Ureter (tissue), 1 donor: ENCODE measurements at places on chromosomes 3 and 15. TPM values are rescaled to one million over a fixed set of nuclear protein-coding genes. Genes with fewer than 3 reads are reported as not detected.

Gene POPDC2
- total RNA-seq, result 13.9 TPM

Gene XCR1
- total RNA-seq, result 0.70 TPM

DNA sequence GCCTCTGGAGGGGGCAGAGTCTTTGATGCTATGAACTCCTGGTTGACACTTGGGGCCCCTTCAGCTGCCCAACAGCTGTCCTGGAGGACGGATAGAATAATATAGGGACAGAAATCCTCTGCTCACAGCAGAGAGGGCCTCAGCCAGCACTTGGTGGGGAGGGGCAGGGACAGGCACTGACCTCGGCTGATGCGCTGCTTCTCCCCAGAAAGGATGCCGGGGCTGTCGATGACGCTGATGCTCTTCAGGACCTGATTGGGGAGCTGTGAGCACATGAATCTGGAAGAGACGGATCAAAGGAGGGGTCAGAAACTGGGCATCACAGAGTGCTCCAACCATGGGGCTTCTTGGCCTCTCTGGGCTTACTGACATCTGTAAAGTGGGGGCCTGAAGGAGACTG, 29.5 kb downstream of the EHD4 start:
- DNase-seq, result peak; percentile 19

Gene SLC28A2
- total RNA-seq, result not detected

- DNase-seq, result no peak
Measured at GRCh38 chr3:100104442-100104798, 9.9 kb downstream of the FILIP1L start.

GRCh38 chr15:26690778-26691177, 82.1 kb downstream of the GABRB3 start:
- DNase-seq, result no peak

DNA sequence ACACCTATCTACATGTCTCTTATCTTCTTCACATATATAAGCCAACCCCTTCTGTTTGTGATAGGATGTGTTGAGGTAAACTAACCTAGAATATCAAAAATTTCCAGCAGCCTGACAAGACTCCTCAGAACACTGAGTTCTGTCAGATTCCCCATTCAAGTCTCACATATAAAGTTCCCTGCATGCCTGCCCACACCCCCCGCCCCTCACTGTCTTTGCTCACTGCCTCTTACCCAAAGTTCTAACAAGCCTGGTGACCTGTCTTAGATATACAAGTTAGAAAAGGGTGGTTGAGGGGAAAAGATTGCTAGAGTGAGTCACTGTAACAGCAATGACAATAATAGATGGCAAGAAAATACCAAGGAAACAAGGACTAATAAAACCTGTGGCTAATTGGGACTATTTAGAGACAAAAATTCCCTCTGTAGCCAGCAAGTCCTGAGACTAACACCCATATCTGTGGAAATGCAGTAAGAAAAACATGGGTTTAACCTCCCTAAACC, 40.1 kb downstream of the FBXO22 start:
- DNase-seq, result no peak

DNA sequence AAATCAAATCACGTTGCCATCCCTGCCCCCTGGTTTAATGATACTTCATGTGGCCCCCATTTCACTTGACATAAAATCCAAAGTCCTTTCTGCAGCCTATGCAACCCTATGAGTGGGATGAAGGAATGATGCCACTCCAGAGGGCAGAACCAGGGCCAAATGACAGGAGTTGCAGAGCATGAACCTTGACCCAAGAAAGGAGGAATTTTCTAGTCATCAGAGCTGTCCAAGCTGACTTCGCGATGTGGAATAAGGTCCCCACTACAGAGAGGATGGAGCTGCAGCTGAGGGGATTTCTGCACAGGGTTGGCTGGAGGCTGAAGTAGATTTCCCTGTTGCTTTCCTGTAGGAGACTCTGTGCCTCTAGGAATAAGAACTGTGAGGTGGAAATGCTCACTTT, 15.8 kb upstream of the EPHB3 start:
- DNase-seq, result no peak

Gene GPR27
- total RNA-seq, result 16.3 TPM

- no peak for DNase-seq
Measured at GRCh38 chr3:49610666-49611280, 56.5 kb downstream of the BSN start.

DNA sequence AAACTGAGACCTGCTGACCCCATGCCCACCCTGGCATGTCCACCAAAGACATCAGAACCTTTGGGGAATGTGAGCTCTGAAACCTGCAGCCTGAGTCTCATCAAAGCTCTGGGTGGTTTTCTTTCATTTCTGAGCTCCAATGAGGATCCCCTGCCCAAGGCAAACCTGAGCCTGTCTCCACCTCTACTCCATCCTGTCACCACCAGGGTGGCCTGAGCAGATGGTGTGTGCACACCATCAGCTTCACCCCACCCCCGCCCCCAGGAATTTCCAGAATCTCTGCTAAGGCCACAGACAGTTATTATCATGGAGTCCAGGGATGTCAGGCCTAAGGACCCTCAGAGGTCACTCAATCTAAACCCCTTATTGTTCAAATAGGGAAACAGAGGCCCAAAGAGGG, 1.3 kb downstream of the XIRP1 start:
- DNase-seq, result no peak

DNA sequence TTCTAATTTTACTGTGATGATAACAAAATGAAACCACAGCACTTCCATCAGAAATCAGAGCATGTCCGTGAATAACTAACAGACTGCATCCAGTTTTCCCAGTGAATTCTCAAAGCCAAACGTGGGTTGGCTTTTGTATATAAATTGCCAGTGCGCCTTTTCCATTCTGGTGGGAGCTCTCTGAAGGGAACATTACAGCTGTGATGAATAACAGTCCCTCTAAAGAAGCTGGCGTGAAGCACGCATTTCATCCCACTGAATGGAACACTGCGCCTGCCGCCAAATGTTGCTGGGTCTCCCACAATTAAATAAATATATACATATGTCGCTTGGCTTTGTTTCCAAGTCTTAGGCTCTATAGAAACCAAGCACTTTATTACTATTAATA, 113.0 kb upstream of the PFN2 start:
- no peak for DNase-seq

Gene PHLDB2
- 95.1 TPM for total RNA-seq

- DNase-seq, result peak; percentile 80
Measured at GRCh38 chr3:48656061-48656840, 6.4 kb downstream of the CELSR3 start.

Gene RTP1
- total RNA-seq, result not detected

DNA sequence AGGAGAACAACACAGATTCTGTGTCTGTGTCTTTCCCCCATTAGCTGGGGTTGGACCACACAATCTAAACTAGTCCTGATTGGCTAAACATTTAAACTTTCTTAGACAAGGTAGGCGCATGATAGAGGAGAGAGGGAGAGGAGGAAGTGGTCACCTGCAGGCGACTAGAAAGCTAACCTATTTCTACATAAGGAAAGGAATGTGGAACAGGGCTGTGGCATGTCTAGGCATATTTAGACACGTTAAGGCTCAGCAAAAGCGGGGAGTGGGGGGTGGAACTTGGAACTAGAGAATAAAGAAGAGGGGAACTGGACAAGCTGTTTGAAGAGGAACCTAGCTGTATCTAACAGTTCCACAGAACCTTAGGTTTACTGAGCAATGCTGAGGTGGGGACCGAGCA, 12.8 kb downstream of the LRRC28 start:
- DNase-seq, result no peak

Gene BCL2A1
- 0.83 TPM for total RNA-seq

Gene UTS2B
- 0.70 TPM for total RNA-seq

Gene GP5
- 0.21 TPM for total RNA-seq

Gene SEMA3G
- 7.5 TPM for total RNA-seq

- DNase-seq, result no peak
Measured at GRCh38 chr3:159910991-159911663, 77.5 kb upstream of the IL12A start.

Gene ITPR1
- 98.1 TPM for total RNA-seq

DNA sequence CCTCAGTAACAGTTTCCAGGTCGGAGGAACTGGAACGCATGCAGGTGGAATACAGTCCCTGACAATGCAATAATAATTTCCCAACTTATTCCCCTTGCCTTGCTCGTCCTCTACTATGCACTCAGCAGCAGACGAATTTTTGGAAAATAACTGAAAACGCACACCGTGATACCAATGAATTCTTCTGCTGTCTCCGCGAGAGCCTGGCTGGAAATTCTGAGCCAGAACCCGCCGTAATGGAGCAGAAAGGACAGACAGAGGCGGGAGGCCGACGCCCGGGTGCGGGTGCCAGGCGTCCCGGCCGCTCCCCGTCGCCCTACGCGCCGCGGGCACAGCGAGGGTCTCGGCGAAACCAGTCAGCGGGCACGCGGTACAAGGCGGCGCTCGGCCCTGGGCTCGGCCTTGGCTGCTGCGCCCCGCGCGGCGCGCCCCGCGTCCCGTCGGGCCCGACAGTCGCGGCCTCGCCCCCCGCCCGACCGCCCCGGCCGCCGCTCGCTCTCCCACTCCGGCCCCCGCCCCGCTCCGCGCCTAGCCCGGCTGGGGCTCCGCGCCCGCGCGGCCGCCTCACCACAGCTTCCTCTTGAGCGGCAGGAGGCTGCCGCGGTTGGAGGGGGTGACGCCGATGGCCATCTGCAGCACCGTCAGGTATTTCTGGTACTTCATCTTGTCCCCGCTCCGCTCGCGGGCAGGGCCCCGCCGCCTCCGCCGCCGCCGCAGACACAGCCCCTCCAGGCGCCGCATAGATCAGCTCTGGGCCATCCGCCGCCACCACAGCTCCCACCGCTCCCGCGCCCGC, 114.5 kb upstream of the GOLGA8J start:
- no peak for DNase-seq

Gene PTX3
- 2.1 TPM for total RNA-seq

- no peak for DNase-seq
Measured at GRCh38 chr3:117510396-117510795, 800.8 kb downstream of the TUSC7 start.

DNA sequence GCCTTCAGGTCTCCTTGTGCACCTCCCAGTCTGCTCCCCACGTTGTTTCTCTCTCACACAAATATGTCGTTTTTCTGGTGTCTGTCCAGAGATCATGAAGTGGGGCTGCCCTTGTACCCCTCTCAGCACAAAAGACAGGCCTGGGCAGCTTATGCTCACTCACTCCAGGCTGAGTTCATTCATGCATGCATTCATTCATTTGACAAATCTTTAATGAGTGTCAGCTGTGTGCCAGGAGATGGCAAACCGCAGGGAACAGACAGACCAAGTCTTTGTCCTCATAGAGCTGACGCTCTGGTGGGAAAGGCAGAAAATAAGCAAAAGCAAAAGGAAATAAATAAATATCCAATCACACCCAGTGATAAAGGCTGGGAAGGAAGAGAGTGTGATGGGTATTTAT, 7.6 kb upstream of the TRH start:
- no peak for DNase-seq

Gene GOLGA8J
- not detected for total RNA-seq

DNA sequence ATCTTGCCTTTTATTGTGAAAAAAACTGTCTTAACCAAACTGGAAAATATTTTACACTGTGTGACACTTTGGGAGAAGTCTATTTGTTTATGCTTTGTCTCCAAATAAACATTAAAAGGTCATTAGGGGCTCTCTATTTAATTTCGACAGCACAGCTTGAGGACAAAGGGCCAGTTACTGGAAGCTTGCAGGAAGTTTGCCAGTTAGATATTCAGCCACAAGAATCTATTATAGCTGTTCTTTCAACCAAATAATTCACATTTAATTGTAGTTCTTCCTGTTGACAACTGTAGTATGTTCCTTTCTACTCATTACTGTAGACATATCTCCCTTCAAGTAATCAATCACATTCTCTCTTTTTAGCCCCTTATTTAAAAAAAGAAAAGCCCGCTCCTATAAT, 6.1 kb downstream of the CP start:
- no peak for DNase-seq

DNA sequence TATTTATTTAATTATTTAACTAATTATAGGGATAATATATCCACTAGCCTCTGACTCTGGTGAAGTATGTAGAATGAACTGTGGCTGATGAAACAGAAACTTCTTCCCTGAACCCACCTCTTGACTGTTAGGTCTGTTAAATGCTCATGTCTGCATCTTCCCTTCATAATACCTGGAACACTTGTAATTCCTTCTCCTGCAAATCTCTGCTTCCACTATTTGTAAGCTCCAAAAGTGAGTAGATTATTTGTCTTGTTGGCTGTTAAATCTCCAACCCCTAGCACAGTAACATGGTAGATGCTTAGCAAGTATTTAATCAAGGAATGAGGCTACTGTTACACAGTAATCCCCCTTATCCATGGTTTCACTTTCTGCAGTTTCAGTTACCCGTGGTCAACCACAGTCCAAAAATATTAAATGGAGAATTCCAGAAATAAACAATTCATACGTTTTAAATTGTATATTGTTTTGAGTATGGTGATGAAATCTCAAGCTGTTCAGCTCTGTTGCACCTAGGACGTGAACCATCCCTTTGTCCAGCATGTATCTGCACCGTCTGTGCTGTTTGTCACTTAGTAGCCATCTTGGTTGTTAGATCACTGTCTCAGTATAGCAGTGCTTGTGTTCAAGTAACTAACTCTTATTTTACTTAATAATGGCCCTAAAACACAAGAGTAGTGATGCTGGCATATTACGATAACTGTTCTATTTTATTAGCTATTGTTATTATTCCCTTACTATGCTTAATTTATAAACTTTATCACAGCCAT, 5.7 kb downstream of the TTBK2 start:
- DNase-seq, result no peak

DNA sequence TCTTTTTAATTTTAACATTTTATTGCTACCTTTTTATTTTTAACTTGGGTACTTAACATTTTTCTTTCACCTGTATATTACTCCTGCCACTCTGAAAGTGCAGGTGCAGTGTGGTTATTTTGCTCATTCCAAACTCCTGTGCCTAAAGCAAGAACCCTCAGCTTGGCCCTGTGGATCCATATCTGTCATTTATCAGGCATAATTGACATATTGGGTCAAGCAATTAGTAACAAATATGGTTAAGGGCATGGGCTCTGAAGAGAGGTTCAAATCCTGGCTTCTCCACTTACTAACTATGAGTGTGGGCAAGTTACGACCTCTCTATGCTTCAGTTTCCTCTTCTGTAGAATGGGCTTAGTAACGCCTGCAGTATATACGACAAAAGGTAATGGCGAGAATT, 9.8 kb upstream of the VPS8 start:
- DNase-seq, result no peak
